ENCODE measurements at places on chromosomes 6 and 20.

DNA sequence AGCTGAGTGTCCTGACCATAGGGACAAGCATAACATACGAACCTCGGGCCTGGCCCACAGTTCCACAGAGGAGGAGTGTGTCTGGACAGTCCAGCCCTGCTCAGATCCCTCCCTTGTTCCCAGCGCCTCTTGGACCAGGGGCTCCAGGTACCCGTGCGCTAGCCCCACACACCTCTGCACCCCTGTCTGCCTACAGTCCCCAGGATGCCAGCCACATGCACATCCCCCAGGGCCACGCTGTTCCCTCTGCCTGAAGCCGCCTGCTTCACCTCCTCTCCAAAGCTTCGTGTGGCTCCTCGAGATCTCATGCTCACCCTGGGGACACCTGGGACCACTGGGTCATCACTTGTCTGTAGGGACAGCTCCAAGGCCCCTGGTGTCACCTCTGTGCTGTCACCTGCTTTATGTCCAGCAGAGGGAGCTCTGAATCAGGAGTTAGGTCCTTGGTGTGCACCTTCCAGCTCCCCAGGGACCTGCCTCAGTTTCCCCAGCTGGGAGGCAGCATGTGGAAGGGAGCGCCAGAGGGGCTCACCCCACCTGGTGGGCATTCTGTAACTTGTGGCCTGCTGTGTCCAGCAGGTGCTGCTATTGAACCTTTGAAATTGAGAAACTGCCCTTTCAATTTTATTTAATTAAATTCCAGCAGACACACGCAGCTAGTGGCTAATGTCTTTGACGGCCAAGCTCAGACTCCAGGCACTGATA lies 7.3 kb upstream of the YTHDF1 start:
- DNase-seq: peak; percentile 64

GRCh38 chr20:51497542-51498467 lies 44.7 kb downstream of the NFATC2 start:
- DNase-seq: no peak

DNA sequence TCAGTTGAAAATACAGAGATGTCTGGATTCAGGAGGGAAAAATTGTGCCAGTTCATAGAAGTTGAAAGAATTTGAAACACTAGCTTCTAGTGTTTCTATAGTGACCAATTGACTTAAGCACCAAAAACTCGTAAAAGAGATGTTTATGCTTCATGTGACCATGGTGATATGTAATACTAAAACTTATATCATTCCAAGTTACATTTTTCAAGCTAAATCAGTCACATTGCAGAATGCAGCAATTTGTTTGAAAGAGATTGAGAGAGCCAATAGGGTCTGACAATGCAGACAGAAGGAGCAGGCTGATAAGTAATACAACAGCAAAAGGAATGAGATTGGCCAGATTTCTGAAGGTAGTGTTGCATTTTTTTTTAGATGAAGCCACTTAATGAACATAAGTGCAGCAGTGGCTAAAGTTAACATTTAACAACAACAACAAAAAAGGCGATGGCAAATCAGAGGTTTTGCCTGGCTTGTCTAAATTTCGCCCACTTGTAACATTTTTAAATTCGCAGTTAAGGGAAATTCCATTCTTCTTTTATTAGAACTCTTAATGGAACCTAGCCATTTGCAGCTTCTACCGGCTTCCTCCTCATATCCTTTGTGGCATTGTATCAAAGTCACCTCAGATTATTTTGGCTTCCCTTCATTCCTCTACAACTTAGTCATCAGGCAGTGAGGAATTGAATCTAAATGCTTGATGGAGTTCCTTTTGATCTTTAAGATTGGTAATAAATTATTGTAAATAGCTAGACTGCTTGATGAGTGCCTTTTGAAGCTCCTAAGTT lies 484.0 kb upstream of the SOX4 start:
- no peak for DNase-seq

DNA sequence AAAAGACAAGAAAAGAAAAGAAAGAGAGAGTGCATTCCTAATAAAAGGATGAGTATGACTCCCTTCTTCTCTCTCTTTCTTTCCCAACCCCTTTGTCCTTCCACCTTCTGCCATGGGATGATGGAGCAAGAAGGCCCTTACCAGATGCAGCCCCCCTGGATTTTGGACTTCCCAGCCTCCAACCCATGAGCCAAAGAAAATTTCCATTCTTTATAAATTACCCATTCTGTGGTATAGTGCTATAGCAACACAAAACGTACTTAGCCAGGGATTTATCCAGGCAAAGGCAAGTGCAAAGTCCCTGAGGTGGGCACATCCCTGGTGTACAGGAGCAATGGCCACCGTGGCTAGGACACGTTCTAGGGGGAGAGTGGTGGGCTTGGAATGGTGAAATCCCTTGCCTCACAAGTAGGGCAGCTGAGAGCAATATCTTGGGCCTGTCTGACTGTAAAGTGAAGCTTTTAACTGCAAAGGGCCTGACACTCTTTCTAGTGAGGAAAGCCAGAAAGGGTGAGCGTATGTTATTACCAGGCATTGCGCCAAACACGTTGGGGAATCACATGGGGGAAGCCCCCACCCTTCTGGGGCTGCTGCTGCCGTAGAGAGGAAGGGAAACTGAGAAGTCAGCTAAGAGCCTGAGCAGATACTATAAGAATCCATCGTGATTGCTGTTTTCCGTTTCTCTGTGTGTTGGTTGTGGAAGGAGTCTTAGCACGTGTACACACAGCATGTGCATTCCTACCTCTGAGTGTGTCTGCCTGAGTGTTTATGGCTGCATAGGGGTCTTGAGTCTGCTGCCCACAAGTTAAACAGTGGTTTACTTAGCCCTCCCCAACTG lies 50.7 kb upstream of the SIRPA start:
- DNase-seq: no peak

- no peak for DNase-seq
Observed at GRCh38 chr6:162712694-162713093, 14.9 kb downstream of the PRKN start.

DNA sequence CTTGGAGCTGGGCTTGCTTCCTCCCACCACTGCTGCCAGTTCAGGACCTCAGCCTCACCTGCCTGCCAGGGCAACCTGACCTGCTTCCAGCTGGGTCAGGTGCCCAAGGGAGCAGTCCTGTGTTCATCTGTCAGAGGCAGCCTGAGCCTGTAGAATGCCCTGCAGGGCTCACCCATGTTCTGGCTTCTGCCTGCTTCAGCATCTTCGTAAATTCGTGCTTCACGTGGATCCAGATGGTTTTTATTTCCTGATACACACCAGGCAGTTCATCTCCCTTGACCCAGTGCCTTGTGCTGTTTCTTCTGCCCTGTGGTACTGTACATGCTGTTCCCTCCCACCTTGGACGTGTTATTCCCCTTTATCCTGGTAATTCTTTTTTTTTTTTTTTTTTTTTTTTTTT lies 50.2 kb downstream of the ARID1B start:
- no peak for DNase-seq

- DNase-seq: no peak
Observed at GRCh38 chr6:41164551-41165120, 1.7 kb upstream of the TREM2 start.

DNA sequence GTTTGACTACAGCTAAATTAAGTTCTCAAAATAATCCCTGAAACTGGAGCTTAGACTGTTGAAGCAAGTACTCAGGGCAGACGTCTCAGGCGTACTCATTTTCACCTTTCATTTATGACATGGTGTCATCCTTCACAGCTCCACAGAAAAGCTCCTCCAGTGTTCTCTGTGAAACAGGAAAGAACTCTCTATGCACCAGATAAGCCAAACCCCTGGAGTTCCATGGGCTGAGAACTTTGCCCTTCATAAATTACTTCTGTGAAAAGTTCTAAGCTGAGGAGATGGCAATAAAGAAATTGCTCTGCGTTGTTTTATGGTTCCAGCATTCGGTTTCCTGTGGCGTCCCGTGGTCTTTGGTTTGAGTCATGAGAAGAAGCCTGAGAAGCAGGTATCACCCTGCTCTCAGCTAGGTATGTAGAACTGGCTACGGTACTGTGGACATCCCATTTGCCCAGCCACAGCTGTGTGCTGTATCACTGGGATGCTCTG lies 20.2 kb upstream of the RREB1 start:
- no peak for DNase-seq

DNA sequence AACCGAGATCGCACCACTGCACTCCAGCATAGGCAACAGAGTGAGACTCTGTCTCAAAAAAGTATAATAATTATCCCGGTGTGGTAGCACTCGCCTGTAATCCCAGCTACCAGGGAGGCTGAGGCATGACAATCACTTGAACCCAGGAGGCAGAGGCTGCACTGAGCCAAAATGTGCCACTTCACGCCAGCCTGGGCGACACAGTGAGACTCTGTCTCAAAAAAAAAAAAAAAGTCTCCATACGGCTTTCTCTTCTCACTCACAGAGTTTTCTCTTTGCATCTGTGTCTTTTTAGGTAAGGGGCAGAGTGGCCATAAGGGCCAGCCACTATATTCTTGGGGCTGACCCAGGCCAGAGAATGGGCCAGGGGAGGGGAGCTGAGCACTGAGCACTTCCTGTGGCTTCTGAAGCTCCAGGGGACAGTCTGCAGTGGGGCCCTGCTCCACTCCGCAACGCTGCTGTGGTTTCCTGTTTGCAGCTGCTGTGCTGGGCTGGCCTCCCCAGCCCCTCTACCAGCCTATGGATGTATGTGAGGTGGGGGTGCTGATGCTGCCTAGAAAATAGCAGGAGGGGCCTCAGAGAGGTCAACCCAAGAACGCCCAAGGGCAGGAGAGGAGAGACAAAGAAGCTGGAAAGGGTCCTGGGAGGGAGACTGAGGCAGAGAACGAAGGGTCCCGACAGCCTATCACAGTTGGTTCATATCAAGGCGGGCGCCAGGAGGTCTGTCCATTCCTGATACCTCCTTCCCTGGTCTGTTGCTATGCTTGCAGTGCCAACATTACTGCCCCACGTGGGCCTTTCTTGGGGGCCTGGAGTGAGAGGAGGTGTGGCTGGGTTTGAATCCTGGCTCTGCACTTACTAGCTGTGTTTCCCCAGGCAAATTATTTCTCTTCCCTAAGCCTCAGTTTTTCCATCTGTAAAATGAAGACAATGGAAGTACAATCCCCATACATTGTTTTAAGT lies 16.0 kb downstream of the SLA2 start:
- no peak for DNase-seq

- DNase-seq: no peak
Observed at GRCh38 chr6:7998103-7998725, 66.0 kb downstream of the BLOC1S5 start.

- no peak for DNase-seq
Observed at GRCh38 chr20:11217326-11218172, 543.8 kb upstream of the JAG1 start.

DNA sequence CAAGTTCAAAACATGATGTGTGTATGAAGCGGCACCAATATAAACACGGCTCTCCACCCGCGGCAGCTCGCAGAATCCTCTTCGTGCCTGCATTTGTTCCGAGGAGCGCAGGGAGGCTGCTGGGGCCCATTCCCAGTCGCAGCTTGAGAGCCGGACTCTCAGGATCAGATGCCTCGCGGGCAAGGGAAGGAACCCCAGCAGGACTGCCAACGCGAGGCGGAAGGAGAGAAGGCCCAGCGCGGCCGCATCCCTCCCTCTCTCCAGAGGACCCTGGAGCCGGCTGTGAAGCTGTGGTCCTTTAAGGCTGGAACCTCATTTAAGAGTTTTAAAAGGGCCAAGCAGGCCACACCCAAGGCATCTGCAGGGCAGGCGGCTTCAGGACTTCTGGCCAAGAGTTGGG lies 44.2 kb upstream of the ZBP1 start:
- DNase-seq: no peak

DNA sequence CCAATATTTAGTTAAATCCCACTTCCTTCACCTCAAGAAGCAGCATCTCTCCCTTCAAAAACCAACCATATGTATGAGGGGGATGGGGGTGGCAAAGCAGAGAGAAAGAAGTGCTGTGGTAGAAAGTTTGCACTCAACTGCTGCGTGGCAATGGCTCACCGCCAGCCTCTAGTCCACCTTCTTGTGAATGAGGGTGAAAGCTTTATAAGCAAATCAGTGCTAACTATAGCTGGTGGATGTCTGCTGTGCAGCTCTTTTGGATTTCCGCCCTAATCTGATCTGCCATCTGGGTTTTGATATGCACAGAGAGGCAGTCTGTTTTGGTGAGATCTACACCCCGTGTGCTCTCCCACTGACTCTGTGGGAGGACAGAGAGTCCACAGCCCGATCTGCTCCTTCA lies 281.2 kb upstream of the SUPT3H start:
- no peak for DNase-seq

- DNase-seq: no peak
Observed at GRCh38 chr6:7215798-7216231, 97.2 kb downstream of the SSR1 start.

- DNase-seq: no peak
Observed at GRCh38 chr6:4474810-4475209, 301.4 kb upstream of the CDYL start.

- DNase-seq: no peak
Observed at GRCh38 chr6:29964518-29964886, 22.2 kb downstream of the HLA-A start.
